ENCODE measurements at places on chromosomes 2 and 18. TPM values are rescaled to one million over a fixed set of nuclear protein-coding genes. Genes with fewer than 3 reads are reported as not detected.

DNA sequence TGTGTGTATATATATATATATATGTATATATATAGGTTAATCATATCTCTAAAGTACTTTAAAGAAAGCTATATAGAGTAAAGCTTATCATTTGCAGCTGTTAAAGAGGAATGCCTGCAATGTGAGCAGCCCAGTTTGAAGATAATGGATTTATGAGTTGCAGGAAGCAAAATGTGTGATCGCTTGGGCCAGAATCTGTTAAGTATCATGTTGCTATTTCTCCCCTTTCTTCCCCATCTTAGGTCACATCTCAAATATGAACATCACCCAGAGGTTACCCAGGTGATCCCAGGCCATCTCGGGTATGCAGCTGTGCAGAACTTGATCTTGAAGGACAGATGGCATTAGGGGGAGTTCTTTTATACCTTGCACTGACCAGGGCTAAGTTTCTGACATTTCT is 316.5 kb downstream of the MTX2 start:
- peaks cover 8% of the 10 kb centered on the region for H3K4me1 ChIP-seq
- no peak overlapping the region for H3K4me3 ChIP-seq
- no peak for DNase-seq
- H3K27ac ChIP-seq: no peak overlapping the region
- H3K27me3 ChIP-seq: no peaks in the 10 kb centered on the region

GRCh38 chr2:138087751-138088593 is 123.7 kb downstream of the HNMT start:
- H3K4me1 ChIP-seq: peaks cover 8% of the 10 kb centered on the region
- H3K4me3 ChIP-seq: no peak overlapping the region
- no peaks in the 10 kb centered on the region for H3K27me3 ChIP-seq
- no peak overlapping the region for H3K27ac ChIP-seq
- no peak for DNase-seq

The L3MBTL4 gene
- 10.8 TPM for polyA plus RNA-seq

The C2orf80 gene
- polyA plus RNA-seq: not detected

- H3K36me3 ChIP-seq: no peaks in the 10 kb centered on the region
- no peak overlapping the region for H3K4me3 ChIP-seq
- peak overlapping the region; percentile 29 for H3K27ac ChIP-seq
- DNase-seq: no peak
- peaks cover 45% of the 10 kb centered on the region for H3K4me1 ChIP-seq
- no peaks in the 10 kb centered on the region for H3K27me3 ChIP-seq
Measured at GRCh38 chr2:119836455-119837142, 76.9 kb downstream of the PTPN4 start.
